Breast epithelium (tissue), 4 donors: ENCODE measurements at places on chromosomes 1 and 21. TPM values are rescaled to one million over a fixed set of nuclear protein-coding genes. Genes with fewer than 3 reads are reported as not detected.
A peak's percentile ranks its signal among the peaks of the same experiment; 100 is the strongest.

The TDRD5 gene
- total RNA-seq = 0.96 TPM

The CELA3B gene
- total RNA-seq = not detected

The EDEM3 gene
- total RNA-seq = 43.2 TPM

The PBXIP1 gene
- total RNA-seq = 156 TPM

The PADI2 gene
- total RNA-seq = 29.4 TPM

The CELA3A gene
- not detected for total RNA-seq

The FCRL4 gene
- not detected for total RNA-seq

The LDLRAD1 gene
- not detected for total RNA-seq

GRCh38 chr1:183600136-183600535 is 9.9 kb upstream of the NCF2 start:
- H3K4me1 ChIP-seq = no peaks in the 10 kb centered on the region
- no peak overlapping the region for H3K4me3 ChIP-seq
- DNase-seq = no peak
- H3K27ac ChIP-seq = no peak overlapping the region
- H3K36me3 ChIP-seq = no peaks in the 10 kb centered on the region
- no peaks in the 10 kb centered on the region for H3K27me3 ChIP-seq

- DNase-seq = no peak
- H3K27ac ChIP-seq = no peak overlapping the region
- no peaks in the 10 kb centered on the region for H3K27me3 ChIP-seq
- H3K4me3 ChIP-seq = no peak overlapping the region
- no peaks in the 10 kb centered on the region for H3K4me1 ChIP-seq
- no peaks in the 10 kb centered on the region for H3K36me3 ChIP-seq
These were observed 17.0 kb downstream of the MARK1 start for GRCh38 chr1:220544901-220545303.

- H3K36me3 ChIP-seq = no peaks in the 10 kb centered on the region
- H3K27me3 ChIP-seq = no peaks in the 10 kb centered on the region
- no peak overlapping the region for H3K27ac ChIP-seq
- no peak overlapping the region for H3K4me3 ChIP-seq
- no peak for DNase-seq
- no peaks in the 10 kb centered on the region for H3K4me1 ChIP-seq
These were observed 841.5 kb downstream of the KCNT2 start for GRCh38 chr1:195766709-195767108.

DNA sequence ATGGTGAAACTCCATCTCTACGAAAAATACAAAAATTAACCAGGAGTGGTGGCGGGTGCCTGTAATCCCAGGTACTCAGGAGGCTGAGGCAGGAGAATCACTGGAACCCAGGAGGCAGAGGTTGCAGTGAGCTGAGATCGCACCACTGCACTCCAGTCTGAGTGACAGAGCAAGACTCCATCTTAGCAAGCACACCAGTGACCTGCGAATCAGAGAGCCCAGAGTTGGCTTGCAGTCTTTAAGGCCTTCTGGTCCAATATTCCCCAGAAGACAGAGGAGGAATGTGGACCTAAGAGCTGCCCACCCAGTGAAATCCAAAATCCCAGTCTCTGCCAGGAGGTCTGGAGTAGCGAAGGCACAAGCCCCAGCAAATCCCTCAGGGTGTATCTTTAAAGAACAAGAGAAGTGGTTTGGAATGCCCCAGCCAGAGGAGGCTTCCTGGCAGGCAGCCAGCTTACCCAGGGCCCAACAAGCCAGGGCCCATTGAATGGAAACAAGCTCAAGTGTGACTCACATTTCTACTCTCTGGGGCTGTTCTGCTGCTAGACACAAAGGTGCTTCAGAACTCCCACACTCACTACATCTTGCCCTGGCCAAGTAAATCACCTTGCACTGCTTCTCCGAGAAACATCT is 23.9 kb downstream of the GPR161 start:
- no peaks in the 10 kb centered on the region for H3K27me3 ChIP-seq
- peak overlapping the region; percentile 35 for H3K27ac ChIP-seq
- H3K4me1 ChIP-seq = no peaks in the 10 kb centered on the region
- DNase-seq = no peak
- H3K36me3 ChIP-seq = no peaks in the 10 kb centered on the region
- H3K4me3 ChIP-seq = no peak overlapping the region

DNA sequence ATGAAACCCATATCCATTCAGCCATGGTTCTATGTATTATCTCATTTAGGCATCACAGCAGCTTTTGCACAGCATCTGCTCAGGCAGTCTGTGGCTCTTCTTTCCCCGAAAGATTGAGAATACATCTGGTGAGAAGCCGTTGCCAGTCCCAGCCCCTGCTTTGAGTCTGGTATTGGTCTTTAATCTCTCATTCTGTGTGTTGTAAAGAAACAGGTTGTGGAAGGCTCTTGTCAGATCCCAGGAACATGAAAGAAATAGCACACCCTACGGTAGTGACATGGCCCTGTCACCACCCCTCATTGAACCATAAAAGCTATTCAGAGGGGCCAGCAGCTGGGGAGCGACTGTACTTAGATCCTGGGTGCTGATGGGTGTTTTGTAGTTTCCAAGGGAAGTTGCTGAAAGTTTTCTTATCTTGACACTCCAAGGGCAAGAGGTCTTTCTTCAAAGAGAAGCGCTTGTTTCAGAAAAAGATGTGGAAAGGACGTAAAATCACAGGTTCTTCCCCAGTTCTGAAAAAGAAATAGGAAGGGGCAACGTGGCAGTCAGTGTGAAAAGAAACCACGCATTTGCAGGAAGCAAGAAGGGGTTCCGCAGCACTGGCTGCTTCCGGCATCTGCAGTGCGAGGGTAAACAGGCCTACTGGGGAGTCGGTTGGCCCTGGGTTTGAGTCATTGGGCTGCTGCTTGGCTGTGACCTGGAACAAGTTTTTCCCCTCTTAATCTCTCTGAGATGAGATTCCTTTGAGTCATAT is 145.0 kb downstream of the DHRS3 start:
- no peaks in the 10 kb centered on the region for H3K36me3 ChIP-seq
- H3K4me3 ChIP-seq = no peak overlapping the region
- peak overlapping the region; percentile 64 for H3K27ac ChIP-seq
- no peaks in the 10 kb centered on the region for H3K27me3 ChIP-seq

DNA sequence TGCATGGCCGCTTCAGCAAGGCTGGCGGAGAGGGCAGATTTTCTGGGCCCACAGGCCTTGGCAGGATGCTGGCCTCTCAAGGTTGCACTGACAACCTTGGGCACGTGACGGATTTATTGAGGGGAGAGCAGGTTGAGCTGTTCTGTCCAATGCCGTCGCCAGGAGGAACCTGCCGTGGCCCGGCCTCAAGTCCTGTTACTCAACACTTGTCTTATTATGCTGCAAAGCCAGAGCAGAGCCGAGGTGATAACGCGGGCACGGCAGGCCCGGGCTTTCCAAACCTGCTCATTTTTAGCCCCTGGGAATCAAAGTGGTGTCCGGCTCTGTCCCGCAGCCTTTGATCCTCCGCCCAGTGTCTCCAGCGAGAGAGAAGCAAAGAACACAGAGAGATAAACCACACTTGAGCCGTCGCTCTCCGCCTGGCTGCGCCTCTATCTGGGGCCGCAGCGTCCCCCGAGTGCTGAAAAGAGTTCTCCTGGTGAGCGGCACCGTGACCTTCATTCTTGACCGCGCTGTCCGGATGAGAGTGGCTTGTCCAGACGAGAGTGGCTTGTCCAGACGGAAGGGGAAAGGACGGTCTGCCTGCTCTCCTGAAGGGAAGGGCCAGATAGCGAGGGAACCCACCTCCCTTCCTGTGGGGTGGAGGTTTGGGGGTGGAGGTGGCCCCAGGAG is 162.3 kb upstream of the ARHGEF16 start:
- DNase-seq = no peak
- no peak overlapping the region for H3K27ac ChIP-seq
- H3K27me3 ChIP-seq = peaks cover 3% of the 10 kb centered on the region

- H3K36me3 ChIP-seq = no peaks in the 10 kb centered on the region
- no peak for DNase-seq
- H3K27me3 ChIP-seq = no peaks in the 10 kb centered on the region
- H3K27ac ChIP-seq = no peak overlapping the region
- H3K4me3 ChIP-seq = no peak overlapping the region
These were observed 19.1 kb downstream of the TRAF5 start for GRCh38 chr1:211345719-211346118.

- H3K36me3 ChIP-seq = no peaks in the 10 kb centered on the region
- no peaks in the 10 kb centered on the region for H3K4me1 ChIP-seq
- DNase-seq = no peak
- H3K27me3 ChIP-seq = no peaks in the 10 kb centered on the region
These were observed 3.2 kb upstream of the ARPC5 start for GRCh38 chr1:183638649-183639387.

- H3K4me1 ChIP-seq = no peaks in the 10 kb centered on the region
- H3K36me3 ChIP-seq = no peaks in the 10 kb centered on the region
- no peak overlapping the region for H3K27ac ChIP-seq
- H3K27me3 ChIP-seq = no peaks in the 10 kb centered on the region
These were observed 39.1 kb downstream of the KCNC4 start for GRCh38 chr1:110249256-110249655.

DNA sequence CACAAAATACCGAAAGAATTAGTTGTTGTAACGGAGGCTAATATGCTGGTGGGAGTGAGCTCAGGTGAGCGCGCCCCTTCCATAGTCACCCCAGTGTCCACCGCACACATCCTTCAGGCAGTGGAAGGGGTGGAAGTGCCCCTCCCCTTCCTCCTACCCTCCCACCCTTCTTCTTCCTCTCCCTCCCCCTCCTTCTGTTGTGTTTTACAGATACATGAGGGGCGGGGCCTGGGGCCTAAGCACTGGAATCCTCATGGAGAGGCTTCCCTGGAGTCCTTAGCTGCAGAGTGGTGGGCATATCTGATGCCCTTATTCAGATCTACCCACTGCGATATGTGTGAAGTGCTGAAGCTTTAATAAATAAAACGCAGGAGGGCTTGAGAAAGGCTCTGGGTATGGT is 10.3 kb upstream of the ADARB1 start:
- no peaks in the 10 kb centered on the region for H3K27me3 ChIP-seq
- H3K4me1 ChIP-seq = no peaks in the 10 kb centered on the region
- H3K27ac ChIP-seq = no peak overlapping the region
- no peak overlapping the region for H3K4me3 ChIP-seq

GRCh38 chr1:206116191-206116872 is 856 bp downstream of the AVPR1B start:
- H3K27me3 ChIP-seq = no peaks in the 10 kb centered on the region
- no peak overlapping the region for H3K27ac ChIP-seq
- no peak for DNase-seq
- no peaks in the 10 kb centered on the region for H3K36me3 ChIP-seq

DNA sequence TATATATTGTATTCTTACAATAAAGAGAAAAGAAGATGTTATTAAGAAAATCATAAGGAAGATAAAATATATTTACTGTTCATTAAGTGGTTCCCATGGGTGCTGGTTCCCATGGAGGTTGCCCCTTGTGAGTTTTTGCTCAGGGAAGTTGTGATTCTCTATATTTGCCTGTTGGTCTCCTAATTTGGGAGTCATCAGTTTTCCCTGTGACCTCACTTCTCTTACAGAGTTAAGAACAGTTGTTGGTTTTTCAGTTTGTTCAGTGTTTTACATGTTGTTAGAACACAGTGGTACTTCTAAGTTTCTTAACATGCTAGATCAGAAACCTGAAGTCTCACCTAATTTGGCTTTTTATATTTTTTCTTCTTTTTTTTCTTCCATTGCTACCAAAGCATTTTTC is 109.2 kb downstream of the OSBPL9 start:
- no peak overlapping the region for H3K27ac ChIP-seq
- peaks cover 4% of the 10 kb centered on the region for H3K4me1 ChIP-seq
- DNase-seq = no peak

DNA sequence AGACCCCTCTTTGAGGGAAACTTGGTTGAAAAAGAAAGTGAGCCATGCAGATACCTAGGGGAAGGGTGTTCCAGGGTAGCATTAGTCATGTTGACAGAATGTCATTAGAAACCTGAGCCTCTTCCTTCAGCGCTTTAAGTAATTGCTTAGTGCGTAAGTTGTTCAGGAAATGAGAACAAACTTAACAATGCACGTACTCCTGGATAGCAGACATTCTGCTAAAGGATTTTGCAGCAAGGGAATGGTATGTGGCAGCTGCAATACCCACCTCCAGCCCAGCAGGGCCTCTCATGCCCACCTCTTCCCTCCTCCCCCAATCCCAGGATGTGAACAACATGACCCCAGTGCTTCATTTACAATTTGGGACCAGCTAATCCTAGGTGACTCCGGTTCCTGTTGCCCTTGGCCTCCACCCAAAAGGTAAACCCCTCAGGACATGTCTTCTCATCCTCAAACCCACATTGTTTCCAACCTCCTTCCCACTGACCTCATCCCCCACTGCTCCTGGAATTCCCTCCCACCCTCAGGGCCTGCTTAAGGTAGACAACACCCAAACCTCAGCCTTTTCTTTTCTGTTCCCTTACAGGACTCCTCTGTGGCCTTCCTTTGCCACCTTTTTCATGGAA is 98.0 kb upstream of the BCAR3 start:
- H3K4me3 ChIP-seq = no peak overlapping the region
- no peaks in the 10 kb centered on the region for H3K36me3 ChIP-seq

DNA sequence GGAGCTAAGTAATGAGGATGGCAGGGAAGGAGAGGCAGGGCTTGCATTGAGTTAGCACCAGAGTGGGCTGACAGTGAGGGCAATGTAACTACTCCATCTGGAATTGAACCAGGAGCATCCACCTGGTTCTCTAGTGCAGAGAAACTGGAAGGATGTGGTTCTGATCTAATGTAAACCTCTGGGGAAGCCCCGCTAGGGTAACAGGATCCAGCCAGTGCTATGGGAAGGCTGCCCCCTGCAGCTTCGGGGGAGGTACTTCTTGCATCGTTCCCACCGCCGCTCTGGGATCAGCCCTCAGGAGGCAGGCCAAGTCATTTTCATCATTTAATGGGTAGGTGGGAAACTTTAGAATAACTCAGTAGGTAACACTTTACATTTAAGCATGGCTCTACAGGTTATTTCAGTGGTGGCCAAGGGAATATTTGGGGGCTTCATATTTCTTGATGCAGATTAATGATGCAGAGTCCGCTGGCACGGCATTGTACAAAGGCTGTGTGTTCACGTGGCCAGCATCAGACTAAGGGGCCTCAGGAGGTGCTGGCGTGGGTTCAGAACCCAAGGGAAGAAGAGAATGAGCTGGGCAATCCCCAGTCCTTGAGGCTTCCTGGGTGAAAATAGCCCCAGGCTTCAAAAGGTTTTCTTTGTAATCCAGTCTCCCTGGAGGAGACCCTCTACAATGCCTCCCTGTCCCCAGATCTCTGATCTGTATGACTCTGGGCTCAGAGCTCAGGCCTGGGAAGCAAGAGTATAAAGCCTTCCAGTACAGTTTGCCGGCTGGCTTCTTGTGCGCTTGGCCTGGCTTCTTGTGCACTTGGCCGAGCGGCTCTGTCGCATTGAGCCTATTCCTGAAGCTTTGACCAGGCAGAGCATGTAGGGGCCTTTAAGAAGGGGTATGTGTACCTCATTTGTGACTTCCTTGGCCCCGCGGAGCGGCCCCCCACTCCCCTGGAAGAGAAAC is 26.4 kb upstream of the KAZN start:
- H3K27me3 ChIP-seq = no peaks in the 10 kb centered on the region
- DNase-seq = no peak
- H3K36me3 ChIP-seq = no peaks in the 10 kb centered on the region
- H3K4me1 ChIP-seq = no peaks in the 10 kb centered on the region
